Fibroblast of skin of abdomen (primary cell): ENCODE measurements at places on chromosomes 7 and 10.

DNA sequence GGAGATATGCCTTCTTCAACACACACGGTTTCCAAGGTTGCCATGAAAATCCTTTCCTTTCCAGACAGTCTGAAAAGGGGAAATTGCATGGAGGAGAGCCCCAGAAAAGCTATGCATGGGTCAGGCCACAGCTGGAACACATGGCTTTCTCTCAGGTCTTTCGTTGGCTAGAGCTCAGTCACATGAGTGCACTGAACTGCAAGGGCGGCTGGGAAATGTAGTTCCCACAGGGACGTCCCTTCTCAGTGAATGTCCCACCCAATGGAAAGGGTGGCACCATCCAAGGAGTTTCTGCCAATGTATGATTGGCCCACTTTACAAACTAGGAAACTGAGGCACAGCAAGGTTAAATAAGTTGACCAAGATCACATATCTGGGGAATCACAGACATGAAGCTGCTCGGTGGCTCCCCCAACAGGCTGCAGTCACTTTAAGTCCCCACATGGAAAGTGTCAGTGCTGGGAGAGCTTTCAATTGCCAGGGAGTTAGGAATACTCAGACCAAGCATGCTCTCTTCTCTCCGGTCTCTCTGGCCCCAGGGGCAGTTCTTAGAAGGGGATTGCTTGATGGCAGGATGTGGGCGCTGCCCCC is 571.3 kb downstream of the GLRX3 start:
- DNase-seq = no peak

GRCh38 chr7:138105221-138105620 is 29.0 kb downstream of the AKR1D1 start:
- no peak for DNase-seq

DNA sequence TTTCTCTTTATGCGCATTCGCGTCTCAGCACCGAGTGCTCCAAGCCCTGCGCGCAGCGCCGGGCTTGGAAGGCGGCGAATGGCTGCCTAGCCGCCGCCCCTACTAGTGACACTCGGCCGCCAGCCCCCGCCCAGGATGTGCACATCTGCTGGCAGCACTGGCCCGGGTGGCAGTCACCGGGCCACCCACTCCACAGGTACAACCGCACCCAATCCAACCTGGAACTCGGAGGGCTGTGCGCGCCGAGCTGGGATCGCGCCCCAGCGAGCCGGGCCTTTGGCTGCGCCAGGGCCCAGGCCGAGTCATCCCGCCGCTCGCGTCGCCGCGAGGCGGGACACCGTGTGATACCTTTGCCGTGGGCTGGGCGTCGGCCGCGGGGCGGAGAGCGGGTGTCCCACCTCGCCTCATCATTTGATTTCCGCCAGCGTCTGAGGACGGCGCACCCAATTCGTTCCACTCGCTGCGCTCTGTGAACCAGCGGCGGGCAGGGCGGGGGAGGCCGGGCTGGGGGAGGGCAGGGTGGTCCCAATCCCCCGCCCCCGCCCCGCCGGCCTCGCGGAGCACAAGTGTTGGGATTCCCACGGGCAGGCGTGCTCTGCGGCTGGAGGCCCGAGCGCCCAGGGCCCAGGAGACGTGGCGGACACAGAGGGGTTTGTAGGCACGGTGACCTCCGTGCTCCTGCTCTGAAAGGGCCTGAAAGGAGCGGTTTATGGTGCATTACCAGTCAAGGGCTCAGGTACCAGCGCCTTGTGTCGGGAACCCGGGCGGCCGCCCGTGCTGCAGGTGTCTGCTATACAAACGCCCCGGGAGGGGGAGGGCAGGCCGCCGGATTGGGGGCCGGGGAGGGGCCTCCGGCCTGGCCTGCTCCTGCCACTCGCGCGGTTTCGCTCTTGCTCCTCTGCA is 17.8 kb upstream of the PTF1A start:
- DNase-seq = no peak

- DNase-seq = no peak
These were observed 93.7 kb downstream of the SVOPL start for GRCh38 chr7:138607216-138608126.

GRCh38 chr7:39490296-39490695 is 75.9 kb upstream of the YAE1 start:
- no peak for DNase-seq

- no peak for DNase-seq
These were observed 109.6 kb upstream of the ZWINT start for GRCh38 chr10:56470701-56471100.

DNA sequence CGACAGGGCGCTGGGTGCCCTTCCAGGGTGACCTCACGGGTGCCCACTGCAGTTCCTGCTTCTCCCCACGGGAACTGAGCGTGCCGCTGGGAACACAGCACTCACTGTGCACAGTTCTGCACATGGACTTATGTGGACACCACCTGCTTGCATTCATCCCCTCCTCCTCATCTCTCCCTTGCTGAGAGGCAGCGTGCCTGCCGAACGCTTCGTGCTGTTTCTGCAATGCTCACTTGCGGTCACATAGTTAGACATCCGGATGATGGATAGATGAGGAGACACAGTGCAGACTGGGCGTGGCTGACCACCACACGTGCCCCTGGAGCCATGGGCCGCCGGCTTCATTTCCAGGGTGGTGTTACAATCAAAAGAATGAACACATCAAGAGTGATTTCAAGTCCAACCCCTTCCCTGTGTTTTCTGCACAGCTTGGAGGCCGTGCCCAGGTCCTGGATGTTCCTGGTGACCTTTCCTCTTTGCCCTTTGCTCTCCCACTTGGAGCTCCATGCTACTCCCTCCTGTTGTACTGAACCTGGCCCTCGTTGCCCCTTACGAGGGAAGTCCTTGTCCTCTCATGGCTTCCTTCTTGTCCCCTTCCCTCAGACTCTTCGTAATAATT is 119.4 kb downstream of the VIPR2 start:
- DNase-seq = peak; percentile 5

- no peak for DNase-seq
These were observed 114.4 kb upstream of the TCERG1L start for GRCh38 chr10:131425752-131426533.

DNA sequence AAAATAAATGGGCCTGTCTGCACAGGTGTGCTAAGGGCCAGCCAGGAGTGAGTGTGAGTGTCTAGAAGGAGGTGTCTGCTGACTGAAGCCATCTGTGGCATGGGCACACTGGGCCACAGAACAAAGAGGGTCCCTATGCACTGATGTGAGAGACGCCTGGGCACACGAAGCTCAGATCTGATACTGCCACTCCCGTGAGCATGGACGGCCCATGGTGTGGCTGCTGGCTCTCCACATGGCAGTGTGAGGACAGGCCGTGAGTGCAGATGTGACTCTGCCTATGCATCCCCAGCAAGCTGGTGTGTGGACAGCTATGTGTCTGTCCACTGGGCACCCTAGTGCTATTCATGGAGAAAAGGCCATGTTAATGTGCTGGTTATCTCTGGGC is 12.8 kb upstream of the MYL7 start:
- DNase-seq = no peak

DNA sequence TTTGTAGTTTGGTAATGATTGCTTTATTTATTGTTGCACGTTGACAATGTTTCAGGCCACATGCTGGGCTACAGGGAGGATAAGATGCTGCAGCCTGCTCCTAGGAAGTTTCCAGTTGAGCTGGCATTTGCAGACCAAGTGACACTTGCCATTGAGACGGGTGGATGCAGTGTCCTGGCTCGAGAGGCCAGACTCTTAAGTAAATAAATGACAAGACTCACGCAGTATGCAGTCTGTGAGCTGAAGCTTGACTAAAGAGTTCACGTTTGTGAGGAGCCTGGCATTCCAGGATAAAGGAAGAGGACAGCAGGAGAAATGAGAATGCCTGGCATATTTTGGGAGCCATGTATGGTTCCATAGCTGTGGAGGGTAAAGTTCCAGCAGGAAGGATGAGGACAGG is 105.8 kb downstream of the BAMBI start:
- no peak for DNase-seq

DNA sequence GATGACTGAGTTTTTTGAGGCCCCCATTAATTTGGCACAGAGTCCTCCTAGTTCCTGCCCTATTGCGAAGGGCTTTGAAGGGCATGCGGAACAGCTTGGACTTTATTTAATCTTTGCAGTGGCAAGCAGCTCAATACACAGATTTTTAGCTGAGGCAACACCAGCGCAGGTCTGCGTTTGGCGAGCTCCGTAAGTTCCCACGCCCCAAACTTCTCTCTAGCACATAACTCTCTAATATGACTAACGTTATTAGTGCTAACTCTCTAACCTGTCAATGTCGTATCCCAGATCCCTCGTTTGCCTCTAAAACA is 366 bp upstream of the TAF3 start:
- DNase-seq = no peak

GRCh38 chr7:36692456-36692855 is 31.8 kb downstream of the AOAH start:
- DNase-seq = no peak

GRCh38 chr7:28729727-28730126 is 228.4 kb downstream of the TRIL start:
- peak; percentile 28 for DNase-seq

GRCh38 chr10:116164291-116164690 is 108.7 kb downstream of the GFRA1 start:
- DNase-seq = no peak

- DNase-seq = peak; percentile 15
These were observed 499.7 kb upstream of the SEMA3D start for GRCh38 chr7:85686401-85687181.

DNA sequence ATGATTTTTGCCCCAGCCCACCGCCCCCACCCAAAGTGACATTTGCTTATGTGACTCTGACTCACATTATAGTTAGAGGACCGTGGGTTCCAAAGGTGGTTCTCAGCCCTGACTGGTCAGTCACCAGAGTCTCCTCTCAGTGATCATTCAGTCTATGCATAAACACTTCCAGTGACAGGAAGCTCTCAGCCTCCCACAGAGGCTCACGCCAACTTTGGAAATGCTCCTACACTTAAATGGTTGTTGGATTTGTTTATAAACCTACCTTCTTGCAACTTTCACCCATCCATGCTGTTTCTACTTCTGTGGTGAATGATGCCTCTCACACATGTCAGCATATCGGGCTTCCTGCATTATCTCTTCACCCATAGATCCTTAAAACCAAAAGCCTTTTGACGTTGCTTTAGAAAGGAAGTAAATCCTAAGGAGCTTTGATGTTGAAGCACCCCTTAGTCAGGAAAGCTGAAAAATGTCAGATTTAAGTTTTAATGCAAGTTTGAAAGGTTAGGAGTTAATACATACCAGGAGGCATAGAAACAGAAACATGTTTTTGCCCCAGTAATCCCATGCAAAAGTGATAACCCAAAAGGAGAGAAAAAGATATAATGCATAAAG is 46.5 kb upstream of the FGL2 start:
- no peak for DNase-seq

GRCh38 chr7:35725280-35725680 is 30.3 kb upstream of the HERPUD2 start:
- no peak for DNase-seq

DNA sequence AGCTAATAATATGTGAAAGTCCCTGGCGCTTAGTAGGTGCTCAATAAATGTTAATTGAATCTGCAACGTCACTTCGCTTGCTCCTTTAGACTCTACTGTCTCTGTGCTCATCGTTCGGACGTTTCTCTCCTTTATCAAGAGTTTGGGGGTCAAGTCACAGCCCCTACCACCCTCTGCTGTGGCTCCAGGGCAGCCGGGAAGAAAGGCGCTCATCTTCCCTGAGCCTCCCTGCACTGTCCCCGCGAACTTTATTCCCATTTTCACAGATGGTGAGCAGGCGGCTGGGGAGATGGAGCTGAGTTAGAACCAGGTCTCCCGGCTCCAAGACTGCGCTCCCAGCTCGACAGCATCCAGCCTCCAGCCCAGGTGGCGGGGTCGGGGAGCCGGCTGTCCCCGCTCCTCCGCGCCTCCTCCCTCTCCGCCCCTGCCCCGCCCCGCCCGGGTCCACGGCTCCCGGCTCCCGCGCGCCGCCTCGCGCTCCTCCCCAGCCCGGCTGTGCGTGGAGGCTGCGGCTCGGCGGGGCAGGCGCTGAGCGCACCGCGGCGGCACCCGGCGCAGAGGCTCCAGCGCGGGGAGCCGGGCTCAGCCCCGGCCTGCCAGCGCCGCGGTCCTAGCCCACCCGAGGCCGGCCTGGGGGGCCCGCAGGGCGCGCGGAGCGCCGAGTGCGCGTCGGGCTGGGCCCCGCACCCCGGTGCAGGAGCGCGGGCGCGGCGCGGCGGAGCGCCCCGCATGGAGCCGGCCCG is at the start of gene CLEC2L:
TSS of gene CLEC2L (plus strand) at position 487 of the 743 bp plus-strand sequence. CDS start at position 730, 243 bp downstream.
- no peak for DNase-seq

GRCh38 chr10:69214666-69215131 is 5.4 kb upstream of the HKDC1 start:
- no peak for DNase-seq

- no peak for DNase-seq
These were observed 162.7 kb downstream of the CDCA7L start for GRCh38 chr7:21782996-21783395.

GRCh38 chr7:157318015-157318706 is 18.6 kb upstream of the DNAJB6 start:
- DNase-seq = no peak

DNA sequence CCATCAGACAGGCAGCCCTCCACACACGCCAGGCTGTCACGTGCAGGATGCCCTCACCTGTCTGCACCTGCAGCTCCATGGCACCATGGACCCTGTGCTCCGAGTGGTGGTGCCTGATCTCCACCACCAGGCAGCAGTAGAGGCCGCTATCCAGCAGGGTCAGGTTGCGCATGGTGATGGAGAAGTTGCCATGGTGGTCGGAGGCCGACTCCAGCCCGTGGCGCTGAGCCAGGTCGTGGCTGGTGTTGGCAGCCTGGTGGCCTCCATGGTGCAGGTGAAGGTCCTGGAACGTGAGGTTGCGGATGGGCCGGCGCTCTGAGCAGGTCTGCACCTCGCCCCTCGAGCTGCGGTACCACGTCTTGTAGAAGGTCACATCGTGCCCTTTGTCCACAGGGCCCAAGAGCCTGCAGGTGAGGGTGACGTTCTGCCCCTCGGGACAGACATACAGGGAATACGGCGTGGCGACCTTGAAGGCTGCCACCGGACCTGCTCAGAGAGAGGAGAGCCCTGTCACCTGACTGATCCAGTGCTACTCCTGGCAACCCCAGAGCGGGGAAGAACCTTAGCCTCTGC is 11.7 kb downstream of the VSIR start:
- DNase-seq = no peak

- DNase-seq = no peak
These were observed 9.5 kb downstream of the SLC13A1 start for GRCh38 chr7:123190109-123190831.

- DNase-seq = no peak
These were observed 73.8 kb downstream of the LANCL2 start for GRCh38 chr7:55438757-55439525.

GRCh38 chr7:157488281-157488680 is 151.5 kb downstream of the DNAJB6 start:
- DNase-seq = no peak

GRCh38 chr10:26717476-26717875 is 20.0 kb downstream of the PDSS1 start:
- no peak for DNase-seq

DNA sequence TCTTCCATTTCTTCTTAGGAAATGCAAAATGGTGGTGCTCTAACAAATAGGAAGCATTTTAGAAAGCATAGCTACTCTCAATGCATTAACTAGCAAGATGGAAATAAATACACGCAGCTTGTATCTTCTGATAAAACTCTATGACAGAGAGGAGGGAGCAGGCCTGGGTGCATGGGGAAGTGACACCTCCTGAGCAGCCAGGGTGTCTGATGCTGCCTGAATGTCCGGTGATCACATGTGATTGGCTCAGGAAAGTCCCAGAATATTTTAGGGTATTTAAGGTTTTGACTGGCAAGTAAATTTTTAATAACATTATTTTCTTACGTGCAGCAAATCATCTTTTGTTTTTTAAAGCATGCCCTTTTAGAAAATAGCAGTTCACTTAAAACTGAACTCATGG is 261.0 kb upstream of the KLF6 start:
- DNase-seq = no peak

- DNase-seq = no peak
These were observed 43.9 kb upstream of the PDCD4 start for GRCh38 chr10:110827875-110828274.
